ENCODE measurements at places on chromosomes 2 and 18.

- no peak for DNase-seq
Measured at GRCh38 chr2:216934623-216935022, 74.8 kb upstream of the TNP1 start.

GRCh38 chr2:216634370-216635148 lies 1.3 kb downstream of the IGFBP2 start:
- DNase-seq: no peak

DNA sequence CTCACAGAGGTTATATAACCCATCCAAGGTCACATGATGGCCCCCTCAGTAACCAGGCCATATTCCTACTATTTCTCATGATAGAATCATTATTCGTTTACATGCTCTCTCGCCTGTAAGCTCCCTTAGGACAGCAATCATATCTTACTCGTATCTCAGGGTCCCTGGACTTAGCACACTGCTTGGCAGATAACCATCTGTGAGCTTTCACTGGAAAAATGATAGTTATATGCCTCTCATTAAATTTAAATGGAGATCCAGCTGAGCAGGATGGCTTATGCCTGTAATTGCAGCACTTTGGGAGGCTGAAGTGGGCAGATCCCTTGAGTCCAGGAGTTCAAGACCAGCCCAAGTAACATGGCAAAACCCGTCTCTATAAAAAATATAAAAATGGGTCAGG lies 21.9 kb downstream of the KIF3C start:
- DNase-seq: no peak

GRCh38 chr18:54717673-54718407 lies 110.4 kb upstream of the RAB27B start:
- no peak for DNase-seq

DNA sequence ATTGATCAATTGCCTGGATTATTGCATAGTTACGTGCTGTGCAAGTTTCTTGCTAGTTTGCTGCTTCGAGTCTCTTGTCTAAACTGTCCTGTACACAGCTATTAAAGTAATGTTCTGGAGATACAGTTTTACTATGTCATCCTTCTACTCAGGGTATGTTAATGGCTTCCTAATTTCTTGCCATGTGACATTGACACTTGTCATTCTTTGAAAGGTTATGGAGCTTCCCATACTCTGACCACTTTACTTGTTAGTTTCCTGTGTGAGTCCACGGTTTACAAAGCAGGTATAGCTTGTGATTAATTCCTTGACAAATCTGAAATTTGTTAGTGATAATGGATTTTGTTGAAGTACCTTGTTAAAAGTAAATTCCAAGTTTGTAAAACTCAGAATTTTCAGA lies 80.5 kb downstream of the PHLPP1 start:
- no peak for DNase-seq

DNA sequence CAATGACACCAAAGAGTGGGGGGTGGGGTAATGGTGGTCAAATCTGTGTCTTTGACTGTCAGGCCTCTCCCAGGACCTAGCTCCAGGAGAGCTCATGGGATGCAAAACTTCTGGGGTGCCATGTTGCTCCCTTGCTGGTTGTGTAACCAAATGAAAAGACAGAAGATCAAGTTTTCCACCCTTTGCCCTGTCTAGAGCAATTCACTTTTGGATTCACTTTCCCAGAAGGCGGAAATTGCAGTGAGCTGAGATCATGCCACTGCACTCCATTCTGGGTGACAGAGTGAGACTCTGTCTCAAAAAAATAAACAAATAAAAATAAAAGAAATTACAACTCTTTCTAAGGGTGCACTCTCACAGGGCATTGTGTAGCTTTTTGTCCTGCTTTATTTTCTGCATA lies 34.9 kb upstream of the PLA2R1 start:
- no peak for DNase-seq

DNA sequence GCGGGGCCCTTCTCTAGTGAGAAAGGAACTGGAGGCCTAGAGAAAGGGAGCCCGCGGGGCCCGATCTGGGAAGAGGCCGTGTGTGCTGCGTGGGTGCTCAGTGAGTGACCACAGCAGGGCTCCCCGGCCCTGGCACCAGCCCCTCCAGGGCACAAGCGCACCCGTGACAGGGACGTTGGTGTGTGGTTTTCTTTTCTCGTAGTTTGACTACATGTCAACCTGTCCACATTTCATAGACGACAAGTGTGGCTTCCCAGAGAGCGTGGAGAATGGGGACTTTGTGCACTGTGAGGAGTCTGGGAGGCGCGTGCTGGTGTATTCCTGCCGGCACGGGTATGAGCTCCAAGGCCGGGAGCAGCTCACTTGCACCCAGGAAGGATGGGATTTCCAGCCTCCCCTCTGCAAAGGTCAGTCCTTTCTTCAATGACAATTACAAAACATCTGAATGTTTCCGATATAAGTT lies 83.1 kb downstream of the TPO start:
- DNase-seq: no peak

DNA sequence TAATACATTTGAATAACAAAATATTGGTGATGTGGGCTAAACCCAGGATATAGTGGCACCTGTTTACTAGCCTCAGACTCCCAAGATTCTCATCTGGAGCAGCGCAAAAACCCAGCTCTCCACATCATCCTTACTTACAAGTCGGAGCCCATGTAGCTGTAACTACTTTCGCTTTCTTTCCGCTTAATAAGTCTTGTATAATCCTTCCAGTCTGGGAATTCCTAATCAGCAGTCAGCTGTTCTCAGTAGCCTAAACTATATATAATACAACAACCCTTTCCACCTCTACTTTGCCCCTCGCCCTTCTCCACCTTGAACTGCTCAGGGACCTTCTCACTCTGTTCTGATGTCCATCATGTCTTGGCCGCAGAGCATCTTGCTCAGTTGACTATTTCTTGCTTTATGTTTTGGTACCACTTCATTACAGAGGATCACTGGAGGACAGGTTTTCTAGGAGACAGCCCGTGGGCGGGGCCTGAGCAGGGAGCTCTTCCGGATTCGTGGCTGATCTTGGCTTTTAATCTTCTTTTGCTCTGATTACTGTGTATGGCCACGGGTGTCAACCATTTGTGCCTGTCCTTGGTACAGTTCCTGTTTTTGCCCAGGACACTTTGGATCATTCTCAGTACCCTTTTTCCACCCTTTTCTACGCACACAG lies 119.9 kb upstream of the SERTAD2 start:
- DNase-seq: no peak

GRCh38 chr2:150475479-150476250 lies 11.8 kb downstream of the RND3 start:
- DNase-seq: no peak

DNA sequence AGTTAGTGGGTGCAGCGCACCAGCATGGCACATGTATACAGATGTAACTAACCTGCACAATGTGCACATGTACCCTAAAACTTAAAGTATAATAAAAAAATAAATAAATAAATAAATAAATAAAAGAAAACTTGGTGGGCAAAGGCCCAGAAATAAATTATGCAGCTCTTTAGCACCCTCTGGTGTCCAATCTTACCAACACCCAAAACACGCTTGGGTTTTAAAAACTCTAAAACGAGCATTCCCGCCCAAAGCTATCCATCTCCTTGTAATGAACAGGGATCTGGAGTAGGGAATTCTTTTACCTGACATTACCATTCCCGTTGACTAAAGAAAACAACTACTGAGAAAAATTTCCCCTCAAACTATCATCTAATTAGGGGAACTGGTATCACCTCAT lies 2005.9 kb upstream of the CELF4 start:
- no peak for DNase-seq

- no peak for DNase-seq
Measured at GRCh38 chr18:51290860-51291259, 93.4 kb upstream of the MEX3C start.

DNA sequence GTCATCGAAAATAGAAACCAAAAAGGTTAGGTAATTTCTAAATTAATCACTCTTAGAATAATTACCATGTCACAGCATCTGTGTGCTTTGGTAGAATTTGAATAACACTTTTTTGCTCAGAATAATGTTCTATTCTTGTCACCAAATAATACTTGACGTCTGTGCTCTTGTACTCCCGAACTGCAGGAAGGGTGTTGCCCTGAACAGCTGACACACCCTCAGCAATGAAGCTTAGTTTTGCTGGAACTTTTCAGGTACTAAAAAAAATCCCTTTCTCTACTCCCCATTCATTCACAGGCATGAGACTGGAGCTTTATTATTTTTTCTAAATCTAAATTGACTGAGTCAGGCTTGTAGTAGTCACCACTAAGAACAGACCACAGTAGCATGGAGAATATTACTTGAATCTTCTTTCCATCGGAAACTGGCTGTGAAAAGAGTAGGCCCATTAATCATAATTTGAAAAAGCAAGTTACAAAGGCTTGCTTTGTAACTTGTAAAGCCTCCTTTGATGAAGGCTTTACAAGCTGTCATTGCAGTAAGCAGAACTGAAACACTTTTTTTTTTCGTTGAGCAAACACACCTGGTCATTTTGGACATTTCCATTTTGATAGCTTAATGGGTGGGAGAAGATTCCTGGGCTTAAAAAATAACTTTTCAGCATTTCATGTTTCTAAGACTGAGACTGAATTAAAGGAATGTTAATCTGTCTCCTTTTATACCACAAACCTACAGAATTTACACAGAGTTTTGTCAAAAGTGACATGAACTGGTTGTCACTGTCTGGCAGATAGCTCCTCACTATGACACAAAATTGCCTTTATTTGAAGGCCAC lies 70.3 kb upstream of the PELI1 start:
- DNase-seq: no peak

DNA sequence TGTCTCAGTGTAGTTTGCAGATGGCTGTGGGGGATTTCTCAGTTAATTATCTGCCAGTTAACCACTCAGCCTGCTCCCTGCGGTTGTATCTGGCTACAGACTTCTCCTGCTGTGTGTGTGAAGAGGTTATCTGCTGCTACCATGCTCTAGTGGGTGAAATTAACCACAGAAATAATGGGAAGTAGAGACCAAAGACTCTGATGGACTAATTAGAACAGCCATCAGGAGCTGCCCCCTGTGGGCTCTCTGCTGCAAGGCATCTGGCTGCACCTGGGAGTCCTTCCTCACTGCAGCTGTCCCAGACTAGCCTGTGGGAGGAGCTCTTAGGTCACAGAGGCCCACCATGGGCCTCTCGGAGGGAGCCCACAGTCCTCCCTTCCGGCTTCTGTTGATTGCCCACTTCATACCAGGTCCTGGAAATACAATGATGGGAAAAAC lies 66.6 kb downstream of the CTIF start:
- no peak for DNase-seq

- no peak for DNase-seq
Measured at GRCh38 chr2:154591294-154591820, 107.1 kb upstream of the KCNJ3 start.

GRCh38 chr18:77208964-77209363 lies 40.7 kb upstream of the GALR1 start:
- no peak for DNase-seq

Data from activated CD4-positive, CD25-positive, alpha-beta regulatory T cell (primary cell).